ENCODE measurements at places on chromosomes 13 and 19. TPM values are rescaled to one million over a fixed set of nuclear protein-coding genes. Genes with fewer than 3 reads are reported as not detected.

Gene LILRB5
- total RNA-seq = not detected

Gene LCP1
- total RNA-seq = 4.7 TPM

Gene HSH2D
- 3.1 TPM for total RNA-seq

Gene ZNF285
- 2.7 TPM for total RNA-seq

Gene SYDE1
- total RNA-seq = 12.0 TPM

Gene CPB2
- not detected for total RNA-seq

Gene ZNF714
- total RNA-seq = 13.7 TPM

Gene FGF22
- not detected for total RNA-seq

Gene LINGO3
- total RNA-seq = not detected

Gene C19orf18
- total RNA-seq = 0.44 TPM

Gene GJB2
- total RNA-seq = 393 TPM

Gene NCR1
- total RNA-seq = not detected

Gene LILRB3
- not detected for total RNA-seq

Gene ANKRD24
- 0.07 TPM for total RNA-seq

Gene GFY
- not detected for total RNA-seq

Gene PLPPR2
- total RNA-seq = 8.7 TPM

Gene NLRP5
- total RNA-seq = not detected

Gene LHFPL6
- total RNA-seq = 20.9 TPM

Gene ICAM5
- 2.5 TPM for total RNA-seq

Gene FUZ
- total RNA-seq = 12.3 TPM

Gene ZNF443
- 3.3 TPM for total RNA-seq

Gene ZNF888
- 5.3 TPM for total RNA-seq

Gene CEACAM20
- total RNA-seq = not detected

Gene NAA16
- 10.6 TPM for total RNA-seq

Gene TBXA2R
- 0.46 TPM for total RNA-seq

Gene RNF225
- 0.24 TPM for total RNA-seq

Gene CYP2A6
- total RNA-seq = not detected

Gene KIRREL2
- total RNA-seq = not detected

Gene THSD8
- total RNA-seq = 9.3 TPM

Gene SIGLEC12
- total RNA-seq = not detected

Gene CBY2
- total RNA-seq = not detected

Gene SELENOV
- total RNA-seq = not detected

Gene PALM
- total RNA-seq = 0.10 TPM

Gene LHB
- total RNA-seq = 0.44 TPM

Gene NLRP7
- total RNA-seq = not detected

Gene TMEM145
- not detected for total RNA-seq

Gene ADGRE3
- not detected for total RNA-seq

Gene KIR3DL1
- total RNA-seq = not detected

Gene PSG4
- total RNA-seq = 5.7 TPM

Gene SLC6A16
- total RNA-seq = 0.17 TPM

Gene C1QTNF9
- not detected for total RNA-seq

Gene ERICH6B
- not detected for total RNA-seq

Gene OR7D2
- not detected for total RNA-seq

Measured in foreskin keratinocyte (primary cell).